ENCODE measurements at places on chromosomes 5 and 9. TPM values are rescaled to one million over a fixed set of nuclear protein-coding genes. Genes with fewer than 3 reads are reported as not detected.

GRCh38 chr5:119063579-119064379 lies 7.1 kb upstream of the DMXL1 start:
- H3K27ac ChIP-seq, result no peak overlapping the region
- no peak overlapping the region for H3K4me3 ChIP-seq
- DNase-seq, result no peak
- H3K27me3 ChIP-seq, result no peaks in the 10 kb centered on the region
- no peaks in the 10 kb centered on the region for H3K36me3 ChIP-seq

GRCh38 chr9:130337784-130338380 lies 72.3 kb downstream of the HMCN2 start:
- no peaks in the 10 kb centered on the region for H3K27me3 ChIP-seq
- no peaks in the 10 kb centered on the region for H3K4me1 ChIP-seq
- DNase-seq, result no peak
- H3K27ac ChIP-seq, result no peak overlapping the region
- H3K36me3 ChIP-seq, result no peaks in the 10 kb centered on the region

The FBXO38 gene
- 41.1 TPM for total RNA-seq

The MLLT3 gene
- total RNA-seq, result 8.7 TPM

DNA sequence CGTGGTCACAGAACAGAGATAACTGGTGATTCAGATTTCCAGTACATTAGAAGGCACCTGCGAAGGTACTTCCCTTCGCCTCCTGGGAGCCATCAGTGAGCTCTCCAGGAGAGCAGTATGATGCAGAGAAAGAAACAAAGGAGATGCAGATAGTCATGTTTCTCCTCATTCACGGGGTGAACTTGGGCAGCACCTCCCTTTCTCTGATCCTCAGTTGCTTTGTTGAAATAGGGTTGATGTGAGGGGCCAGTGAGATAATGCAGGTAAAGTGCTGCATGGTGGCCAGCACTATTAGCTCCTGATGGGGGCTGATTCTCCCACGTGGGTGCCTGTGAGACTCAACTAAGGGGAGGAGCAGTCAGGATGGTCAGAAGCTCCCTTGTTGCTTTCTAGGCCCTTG lies 46.6 kb upstream of the ZNF169 start:
- no peaks in the 10 kb centered on the region for H3K36me3 ChIP-seq
- no peak overlapping the region for H3K4me3 ChIP-seq
- no peaks in the 10 kb centered on the region for H3K27me3 ChIP-seq
- DNase-seq, result peak; percentile 74
- no peaks in the 10 kb centered on the region for H3K4me1 ChIP-seq

GRCh38 chr9:123789554-123790292 lies 140.2 kb downstream of the DENND1A start:
- H3K4me1 ChIP-seq, result no peaks in the 10 kb centered on the region
- no peaks in the 10 kb centered on the region for H3K27me3 ChIP-seq
- H3K27ac ChIP-seq, result no peak overlapping the region
- H3K36me3 ChIP-seq, result no peaks in the 10 kb centered on the region

GRCh38 chr9:120740132-120740531 lies 25.9 kb upstream of the MEGF9 start:
- no peaks in the 10 kb centered on the region for H3K36me3 ChIP-seq
- H3K27me3 ChIP-seq, result no peaks in the 10 kb centered on the region
- DNase-seq, result no peak
- no peak overlapping the region for H3K27ac ChIP-seq
- H3K4me1 ChIP-seq, result peaks cover 3% of the 10 kb centered on the region

The SPTLC1 gene
- 64.3 TPM for total RNA-seq

- no peak overlapping the region for H3K4me3 ChIP-seq
- no peaks in the 10 kb centered on the region for H3K36me3 ChIP-seq
- no peaks in the 10 kb centered on the region for H3K4me1 ChIP-seq
- no peak for DNase-seq
These were observed 370.2 kb downstream of the MTRR start for GRCh38 chr5:8239198-8239597.

DNA sequence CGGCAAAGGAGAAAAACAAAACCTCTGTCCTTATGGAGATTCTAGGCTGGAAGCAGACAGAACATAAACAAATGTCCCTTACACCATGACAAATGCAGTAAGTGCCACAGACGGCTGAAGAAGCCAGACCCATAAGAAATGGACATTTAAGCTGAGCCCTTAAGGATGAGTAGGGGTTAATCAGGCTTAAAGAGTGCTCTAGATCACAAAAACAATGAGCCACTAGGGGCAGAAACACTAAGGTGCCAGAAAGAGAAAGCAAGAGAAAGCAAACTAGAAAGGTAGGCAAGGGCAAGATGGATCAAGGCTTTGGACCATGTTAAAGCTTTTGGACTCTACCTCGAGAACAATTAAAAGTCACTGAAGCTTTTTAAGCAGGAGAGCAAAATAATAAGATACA lies 326.9 kb upstream of the WWC1 start:
- H3K4me1 ChIP-seq, result peaks cover 11% of the 10 kb centered on the region
- H3K4me3 ChIP-seq, result no peak overlapping the region
- no peaks in the 10 kb centered on the region for H3K36me3 ChIP-seq
- DNase-seq, result no peak
- peaks cover 13% of the 10 kb centered on the region for H3K27me3 ChIP-seq
- H3K27ac ChIP-seq, result no peak overlapping the region

DNA sequence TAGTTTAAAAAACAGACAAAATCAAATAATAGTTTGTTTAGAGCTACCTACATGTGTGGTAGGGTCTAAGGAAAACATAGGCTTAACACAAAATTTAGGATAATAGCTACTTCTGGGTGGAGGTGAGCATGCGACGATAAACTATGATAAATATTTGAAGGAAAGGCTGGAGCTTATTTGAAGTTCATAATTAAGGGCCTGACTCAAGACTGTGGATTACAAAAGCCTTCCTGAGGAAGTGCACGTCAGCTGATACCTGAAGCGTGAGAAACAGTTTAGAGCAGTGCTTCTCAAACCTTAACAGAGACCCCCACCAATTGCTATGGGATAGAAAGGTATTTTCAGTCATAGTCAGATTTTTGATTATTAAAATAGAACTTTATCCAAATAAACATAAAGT lies 20.4 kb upstream of the UBLCP1 start:
- peaks cover 40% of the 10 kb centered on the region for H3K27me3 ChIP-seq
- H3K27ac ChIP-seq, result no peak overlapping the region
- no peak for DNase-seq
- no peak overlapping the region for H3K4me3 ChIP-seq
- no peaks in the 10 kb centered on the region for H3K36me3 ChIP-seq

- no peak overlapping the region for H3K27ac ChIP-seq
- H3K4me1 ChIP-seq, result no peaks in the 10 kb centered on the region
- no peaks in the 10 kb centered on the region for H3K27me3 ChIP-seq
- no peak overlapping the region for H3K4me3 ChIP-seq
- no peak for DNase-seq
These were observed 533.3 kb downstream of the LRRC70 start for GRCh38 chr5:63111891-63112290.

GRCh38 chr9:89144238-89144637 lies 34.4 kb downstream of the SHC3 start:
- H3K27me3 ChIP-seq, result no peaks in the 10 kb centered on the region
- no peak overlapping the region for H3K4me3 ChIP-seq
- H3K4me1 ChIP-seq, result peaks cover 5% of the 10 kb centered on the region

The ADAMTSL1 gene
- 0.68 TPM for total RNA-seq

DNA sequence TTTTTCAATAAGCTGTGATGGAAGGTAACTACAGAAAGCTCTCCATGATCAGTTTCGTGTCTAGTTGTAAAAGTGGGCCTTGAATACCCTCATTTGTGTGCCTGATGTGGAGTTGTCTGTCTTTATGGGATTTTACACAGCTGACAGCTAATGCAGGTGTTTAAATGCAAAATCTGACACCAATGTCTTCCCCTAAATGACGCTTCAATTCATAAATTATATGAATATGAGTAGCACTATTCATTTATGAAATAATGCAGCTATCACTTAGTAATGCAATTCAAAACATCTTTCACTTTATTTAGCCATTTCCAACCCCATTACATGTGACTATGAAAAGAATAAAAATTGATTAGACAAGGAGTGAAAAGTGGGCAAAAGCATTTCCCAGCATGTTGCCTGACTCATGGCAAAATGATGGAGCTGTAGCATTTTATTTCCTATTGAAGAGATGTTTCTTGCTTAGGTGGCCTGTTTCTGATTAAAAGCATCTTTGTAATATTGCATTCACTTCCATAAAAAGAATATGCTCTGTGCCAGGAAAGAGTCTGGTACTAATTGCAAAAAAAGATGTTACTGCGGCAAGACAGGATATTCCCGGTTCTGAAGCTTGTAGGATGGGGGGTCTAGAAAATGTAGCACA lies 116.7 kb upstream of the HAPLN1 start:
- no peak for DNase-seq
- H3K4me3 ChIP-seq, result no peak overlapping the region
- H3K27me3 ChIP-seq, result no peaks in the 10 kb centered on the region
- no peaks in the 10 kb centered on the region for H3K36me3 ChIP-seq

- no peak for DNase-seq
- no peaks in the 10 kb centered on the region for H3K27me3 ChIP-seq
- no peaks in the 10 kb centered on the region for H3K4me1 ChIP-seq
- H3K36me3 ChIP-seq, result no peaks in the 10 kb centered on the region
These were observed 207.0 kb downstream of the AUH start for GRCh38 chr9:91154686-91155085.

The ANKRD18B gene
- 6.7 TPM for total RNA-seq

DNA sequence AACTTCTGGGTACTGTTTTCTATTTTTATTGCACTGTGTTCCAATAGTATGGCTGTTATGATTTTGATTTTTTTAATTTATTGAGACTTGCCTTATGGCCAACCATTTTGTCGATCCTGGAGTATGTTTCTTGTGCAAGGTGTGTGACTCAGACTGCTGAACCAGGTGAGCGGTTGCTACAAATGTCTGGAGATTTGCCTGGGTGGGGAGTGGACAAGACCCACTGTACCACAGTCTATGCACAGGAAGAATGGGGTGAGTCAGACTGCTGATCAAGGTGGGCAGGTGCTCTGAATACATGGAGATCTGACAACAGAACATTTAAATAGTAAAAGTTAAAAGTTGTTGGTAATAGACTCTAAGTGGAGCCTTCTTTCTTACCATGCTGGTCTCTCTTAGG lies 609.2 kb downstream of the CSNK1G3 start:
- no peaks in the 10 kb centered on the region for H3K4me1 ChIP-seq
- H3K27ac ChIP-seq, result no peak overlapping the region
- DNase-seq, result no peak
- no peak overlapping the region for H3K4me3 ChIP-seq
- no peaks in the 10 kb centered on the region for H3K27me3 ChIP-seq
- H3K36me3 ChIP-seq, result no peaks in the 10 kb centered on the region

DNA sequence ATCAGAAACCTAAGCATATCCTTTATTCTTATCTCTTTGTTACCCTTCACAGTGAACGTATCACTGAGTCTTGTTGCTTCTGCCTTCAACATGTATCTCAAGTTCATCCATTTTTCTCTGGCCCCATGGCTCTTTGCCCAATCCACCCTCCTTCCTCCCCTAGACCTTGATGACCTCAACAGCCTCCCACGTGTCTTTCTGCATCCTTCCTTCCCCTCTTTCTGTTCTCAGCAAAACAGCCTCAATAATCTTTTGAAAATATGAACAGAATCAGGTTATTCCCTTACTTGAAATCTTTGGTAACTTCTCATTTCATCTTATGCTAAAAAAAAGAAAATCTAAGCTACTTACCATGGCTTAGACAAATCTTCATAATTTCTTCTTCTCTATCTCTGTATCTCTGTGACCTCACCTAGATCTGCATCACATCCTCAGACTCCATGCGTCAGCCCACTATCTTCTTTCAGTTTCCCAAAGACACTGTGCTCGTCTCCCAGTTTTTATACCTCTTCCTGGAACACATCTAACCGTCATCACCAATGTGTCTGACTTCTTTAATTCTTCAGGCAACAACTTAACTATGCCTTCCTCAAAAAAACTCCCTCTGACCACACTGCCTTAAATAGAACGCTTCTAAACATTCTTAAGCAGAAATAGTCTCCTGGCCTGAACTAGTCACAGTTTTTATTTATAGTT lies 208.0 kb downstream of the PARP8 start:
- no peak overlapping the region for H3K27ac ChIP-seq
- no peaks in the 10 kb centered on the region for H3K27me3 ChIP-seq
- H3K4me3 ChIP-seq, result no peak overlapping the region
- no peak for DNase-seq

- no peaks in the 10 kb centered on the region for H3K4me1 ChIP-seq
- H3K27ac ChIP-seq, result no peak overlapping the region
- peak; percentile 48 for DNase-seq
- no peaks in the 10 kb centered on the region for H3K36me3 ChIP-seq
- H3K27me3 ChIP-seq, result peaks cover 56% of the 10 kb centered on the region
These were observed 3.6 kb upstream of the NPR3 start for GRCh38 chr5:32707418-32707997.

DNA sequence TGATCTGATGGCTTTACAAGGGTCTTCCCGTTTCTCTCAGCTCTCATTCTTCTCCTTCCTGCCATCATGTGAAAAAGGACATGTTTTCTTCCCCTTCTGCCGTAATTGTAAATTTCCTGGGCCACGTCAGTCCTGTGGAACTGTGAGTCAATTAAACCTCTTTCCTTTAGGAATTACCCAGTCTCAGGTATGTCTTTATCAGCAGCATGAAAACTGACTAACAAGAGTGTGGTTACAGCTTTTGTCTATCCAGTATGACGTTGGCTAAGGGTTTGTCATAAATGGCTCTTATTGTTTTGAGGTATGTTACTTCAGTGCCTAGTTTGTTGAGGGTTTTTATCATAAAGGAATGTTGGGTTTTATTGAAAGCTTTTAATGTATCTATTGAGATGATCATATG lies 501.6 kb downstream of the CAAP1 start:
- no peaks in the 10 kb centered on the region for H3K27me3 ChIP-seq
- no peak for DNase-seq
- H3K4me3 ChIP-seq, result no peak overlapping the region
- no peak overlapping the region for H3K27ac ChIP-seq

The POLR1E gene
- total RNA-seq, result 21.1 TPM

The IL13 gene
- total RNA-seq, result not detected

- H3K27me3 ChIP-seq, result no peaks in the 10 kb centered on the region
- no peak for DNase-seq
- no peak overlapping the region for H3K4me3 ChIP-seq
- H3K27ac ChIP-seq, result no peak overlapping the region
- H3K4me1 ChIP-seq, result peaks cover 14% of the 10 kb centered on the region
These were observed 118.4 kb upstream of the MAP3K1 start for GRCh38 chr5:56696900-56697299.

DNA sequence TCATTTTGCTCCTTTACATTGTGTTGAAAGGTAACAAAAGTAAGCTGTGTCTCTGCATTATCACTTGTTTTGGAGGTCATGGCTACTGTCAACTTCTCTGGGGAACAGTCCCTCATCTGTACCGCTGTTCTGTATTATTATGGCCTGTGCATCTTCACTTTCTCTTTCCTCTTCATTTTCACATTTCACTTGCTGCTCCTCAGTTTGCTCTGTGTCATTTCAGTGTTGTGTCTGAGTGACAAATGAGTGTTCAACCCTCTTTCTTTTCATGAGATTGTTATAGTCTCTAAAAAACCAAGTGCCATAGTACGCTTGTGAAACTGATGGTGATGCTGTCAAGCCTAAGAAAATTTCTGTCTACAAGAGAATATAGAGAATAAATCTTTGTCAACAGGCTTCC lies 122.0 kb upstream of the FER start:
- no peaks in the 10 kb centered on the region for H3K36me3 ChIP-seq
- no peaks in the 10 kb centered on the region for H3K27me3 ChIP-seq
- no peak overlapping the region for H3K27ac ChIP-seq
- peaks cover 6% of the 10 kb centered on the region for H3K4me1 ChIP-seq

- no peak overlapping the region for H3K27ac ChIP-seq
- H3K36me3 ChIP-seq, result no peaks in the 10 kb centered on the region
- H3K4me1 ChIP-seq, result peaks cover 4% of the 10 kb centered on the region
- no peaks in the 10 kb centered on the region for H3K27me3 ChIP-seq
These were observed 12.3 kb downstream of the DCANP1 start for GRCh38 chr5:135434591-135435466.

- DNase-seq, result no peak
- peaks cover 13% of the 10 kb centered on the region for H3K4me1 ChIP-seq
- peak overlapping the region; percentile 78 for H3K27ac ChIP-seq
- H3K27me3 ChIP-seq, result no peaks in the 10 kb centered on the region
- H3K36me3 ChIP-seq, result no peaks in the 10 kb centered on the region
These were observed 56.7 kb downstream of the GADD45G start for GRCh38 chr9:89661391-89661949.

The MZB1 gene
- 0.94 TPM for total RNA-seq

All from endodermal cell (in vitro differentiated cells).